ENCODE measurements at places on chromosomes 11 and 22.

DNA sequence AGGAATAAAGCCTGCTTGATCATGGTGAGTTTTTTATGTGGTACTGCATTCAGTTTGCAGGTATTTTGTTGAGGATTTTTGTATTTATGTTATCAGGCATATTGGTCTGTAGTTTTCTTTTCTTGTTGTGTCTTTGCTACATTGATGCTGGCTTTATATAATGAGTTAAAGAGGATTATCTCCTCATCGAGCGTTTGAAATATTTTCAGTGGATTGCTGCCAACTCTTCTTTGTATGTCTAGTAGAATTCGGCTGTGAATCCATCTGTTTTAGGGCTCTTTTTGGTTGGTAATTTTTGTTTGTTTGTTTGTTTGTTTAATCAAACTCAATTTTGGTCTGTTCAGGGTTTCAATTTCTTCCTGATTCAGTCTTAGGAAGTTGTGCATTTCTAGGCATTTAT lies 758.4 kb downstream of the KCNA4 start:
- no peak for DNase-seq

GRCh38 chr22:17065433-17065832 lies 19.4 kb upstream of the IL17RA start:
- DNase-seq, result no peak

- no peak for DNase-seq
Observed at GRCh38 chr11:116452461-116452860, 320.3 kb downstream of the BUD13 start.

DNA sequence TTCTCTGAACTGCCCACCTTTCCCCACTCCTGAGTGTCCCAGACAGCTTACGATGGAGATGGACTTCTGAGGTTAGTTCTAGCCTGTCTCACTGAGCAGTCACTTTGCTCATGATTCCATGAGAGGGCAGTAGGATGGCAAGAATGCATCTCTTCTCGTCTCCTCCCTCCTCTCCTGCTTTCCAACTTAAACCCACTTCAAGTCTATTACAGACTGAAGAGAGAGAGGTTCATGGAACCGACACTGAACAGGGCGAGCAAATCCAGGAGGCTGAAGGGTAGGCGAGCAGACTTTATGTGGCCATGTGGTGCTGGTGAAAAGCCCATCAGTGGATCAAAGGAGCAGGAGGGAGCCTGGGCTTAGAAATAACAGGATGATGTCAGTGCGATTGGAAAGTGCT lies 38.6 kb downstream of the CEP164 start:
- DNase-seq, result no peak

DNA sequence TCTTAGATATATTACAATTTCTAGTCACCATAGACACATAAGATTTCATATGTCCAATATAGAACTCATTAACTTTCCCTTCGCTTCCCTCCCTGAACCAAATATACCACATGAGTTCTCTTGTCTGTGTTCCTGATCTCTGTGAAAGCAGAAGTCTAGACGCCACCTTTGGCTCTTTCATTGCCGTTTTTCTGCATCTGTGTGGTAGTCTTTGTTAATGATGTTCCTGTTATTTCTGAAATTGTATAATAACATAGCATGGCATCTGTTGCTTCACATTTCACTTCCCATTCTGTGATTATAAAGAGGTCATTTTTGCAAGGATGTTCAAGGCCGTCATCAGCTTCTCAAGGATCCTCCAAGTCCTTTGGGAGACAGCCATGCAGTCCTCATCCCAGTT lies 58.5 kb downstream of the NCAM1 start:
- DNase-seq, result no peak
